ENCODE measurements at places on chromosomes 6 and 20. TPM values are rescaled to one million over a fixed set of nuclear protein-coding genes. Genes with fewer than 3 reads are reported as not detected.

Gene PI3
- 1.8 TPM for total RNA-seq

DNA sequence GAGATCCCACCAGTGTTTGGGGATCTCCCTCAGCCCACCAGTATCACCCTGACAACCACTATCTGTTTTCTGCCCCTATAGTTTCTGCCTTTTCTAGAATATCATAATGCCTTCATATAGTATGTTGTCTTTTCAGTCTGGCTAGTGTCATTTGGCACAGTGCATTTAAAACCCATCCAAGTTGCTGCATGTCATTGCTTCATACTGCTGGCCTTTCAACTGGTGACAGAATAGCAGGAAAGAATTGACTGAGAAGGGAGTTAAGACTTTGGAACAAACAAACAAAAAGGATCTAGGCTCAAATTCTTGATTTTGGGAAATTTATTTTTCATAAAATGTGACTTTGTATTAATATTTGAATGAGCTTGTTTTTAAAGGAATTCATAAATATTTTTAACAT, 4.5 kb downstream of the LMBRD1 start:
- DNase-seq = no peak

Gene COL11A2
- total RNA-seq = 5.6 TPM

DNA sequence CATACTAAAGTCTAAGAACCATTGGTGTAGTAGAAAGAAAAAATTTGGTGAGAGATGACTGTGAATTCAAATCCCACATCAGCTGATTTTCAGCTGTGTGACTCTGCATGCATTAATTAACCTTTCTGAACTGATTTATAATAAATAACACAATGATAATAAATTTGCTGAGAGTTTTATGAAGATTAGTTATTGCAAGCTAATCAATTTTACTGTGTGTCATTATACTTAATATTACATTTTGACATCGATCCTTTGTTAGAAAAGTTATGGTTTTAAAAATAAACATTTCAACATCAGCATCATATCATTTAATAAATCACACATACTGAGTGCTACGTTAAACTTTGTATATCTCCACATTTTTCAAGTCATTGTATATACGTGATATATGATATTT, 599.7 kb upstream of the MMS22L start:
- DNase-seq = no peak

GRCh38 chr6:148760568-148761526, 14.0 kb downstream of the UST start:
- DNase-seq = peak; percentile 83

GRCh38 chr6:165403006-165403595, 93.7 kb upstream of the C6orf118 start:
- no peak for DNase-seq

Gene DNAH8
- 0.13 TPM for total RNA-seq

Gene GPX5
- total RNA-seq = not detected

Gene PRKN
- 15.9 TPM for total RNA-seq

Gene SSR1
- 118 TPM for total RNA-seq

Gene SMIM29
- total RNA-seq = 31.6 TPM
